ENCODE measurements at places on chromosomes 3 and 15. TPM values are rescaled to one million over a fixed set of nuclear protein-coding genes. Genes with fewer than 3 reads are reported as not detected.

Gene P4HTM
- 87.3 TPM for total RNA-seq

Gene GXYLT2
- total RNA-seq: not detected

Gene HTR3E
- total RNA-seq: not detected

Gene DMXL2
- 10.1 TPM for total RNA-seq

Gene NR2E3
- not detected for total RNA-seq

Gene SLC15A2
- 4.3 TPM for total RNA-seq

Gene TICRR
- 0.12 TPM for total RNA-seq

Gene NRG4
- not detected for total RNA-seq

Gene PROS1
- not detected for total RNA-seq

Measured in CD4-positive, alpha-beta memory T cell (primary cell).